ENCODE measurements at places on chromosomes 5 and 9.

GRCh38 chr5:180329606-180330269 is 23.4 kb downstream of the GFPT2 start:
- DNase-seq, result no peak

- DNase-seq, result no peak
These were observed 65.5 kb downstream of the MAP1B start for GRCh38 chr5:72172786-72173185.

- no peak for DNase-seq
These were observed 16.1 kb downstream of the OLFML2A start for GRCh38 chr9:124793015-124793541.

DNA sequence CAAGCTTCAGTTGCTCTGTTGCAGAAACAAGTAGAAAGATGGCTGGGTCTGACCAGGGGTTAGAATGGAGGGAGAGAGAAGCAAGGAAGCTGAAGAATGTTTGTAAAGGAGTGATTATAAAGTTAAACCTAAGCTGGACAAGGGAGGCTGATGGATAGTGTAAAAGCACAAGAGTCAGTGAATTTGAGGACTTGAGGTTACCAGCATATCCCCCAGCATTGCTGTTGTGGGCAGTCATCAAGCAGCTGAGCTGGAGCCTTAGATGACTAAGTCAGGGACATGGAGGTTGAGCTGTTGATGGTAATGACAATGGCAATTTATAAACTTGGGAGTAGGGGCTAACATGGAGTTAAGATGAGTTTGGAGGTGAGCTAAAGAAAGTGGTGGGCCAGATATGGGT is 131.5 kb downstream of the ERCC6L2 start:
- no peak for DNase-seq

DNA sequence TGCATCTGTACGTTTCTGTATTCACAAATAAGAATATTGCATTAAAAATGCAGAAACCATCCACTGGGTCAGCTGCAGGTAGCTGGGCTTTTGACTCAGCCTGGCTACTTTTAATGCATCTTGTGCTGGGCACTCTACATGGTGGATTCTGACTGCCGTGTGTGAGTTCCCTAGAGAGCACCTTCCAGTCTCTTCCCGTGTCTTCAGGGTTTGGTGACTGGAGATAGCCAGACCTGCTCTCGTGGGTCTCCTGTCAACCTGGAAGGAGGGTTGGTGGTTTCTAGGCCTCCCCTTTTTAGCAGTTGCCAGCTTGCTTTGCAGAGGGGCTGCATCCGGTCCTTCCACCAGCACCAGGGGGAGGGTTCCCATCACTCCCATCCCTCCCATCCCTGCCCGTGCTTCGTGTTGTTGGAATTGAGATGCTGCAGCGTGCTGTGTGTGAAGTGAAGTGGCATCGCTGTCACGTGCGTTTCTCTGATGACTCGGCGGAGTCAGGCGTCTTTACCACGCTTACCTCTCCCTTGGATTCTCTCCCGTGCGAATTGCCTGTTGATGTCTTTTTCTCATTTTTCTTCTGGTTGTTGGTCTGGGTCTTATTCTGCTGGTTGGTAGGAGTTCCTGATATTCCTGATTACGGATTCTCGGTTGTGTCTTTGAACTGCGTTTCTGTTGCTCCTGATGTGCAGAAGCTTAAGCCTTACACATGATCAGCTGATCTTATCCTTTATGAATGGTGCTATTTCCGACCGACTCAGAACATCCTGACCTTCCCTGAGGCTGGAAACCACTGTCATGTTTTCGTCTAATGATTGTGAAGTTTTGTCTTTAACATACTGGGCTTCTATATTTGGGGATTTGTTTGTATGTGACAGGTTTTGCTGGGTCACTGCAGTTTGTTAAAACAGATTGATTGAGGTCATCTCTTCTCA is 16.9 kb downstream of the FBXW5 start:
- no peak for DNase-seq

DNA sequence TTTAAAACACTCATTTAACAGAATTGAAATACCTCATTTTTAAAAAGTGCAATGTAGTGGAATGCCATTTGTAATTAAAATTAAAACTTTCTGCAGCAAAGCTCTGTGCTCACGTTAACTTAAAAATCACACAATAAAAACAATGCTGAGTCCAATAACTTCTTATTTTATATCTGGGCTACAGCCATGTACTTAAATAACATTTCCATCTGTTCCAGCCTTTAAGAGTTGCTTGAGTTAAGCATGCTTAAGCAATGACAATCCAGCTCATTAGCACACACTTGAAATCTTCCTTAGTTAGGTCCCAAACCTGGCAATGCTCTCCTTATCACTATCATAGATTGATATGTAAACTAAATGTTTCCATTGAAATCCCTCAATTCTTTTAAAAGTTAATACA is 132.3 kb upstream of the CDH12 start:
- DNase-seq, result no peak

DNA sequence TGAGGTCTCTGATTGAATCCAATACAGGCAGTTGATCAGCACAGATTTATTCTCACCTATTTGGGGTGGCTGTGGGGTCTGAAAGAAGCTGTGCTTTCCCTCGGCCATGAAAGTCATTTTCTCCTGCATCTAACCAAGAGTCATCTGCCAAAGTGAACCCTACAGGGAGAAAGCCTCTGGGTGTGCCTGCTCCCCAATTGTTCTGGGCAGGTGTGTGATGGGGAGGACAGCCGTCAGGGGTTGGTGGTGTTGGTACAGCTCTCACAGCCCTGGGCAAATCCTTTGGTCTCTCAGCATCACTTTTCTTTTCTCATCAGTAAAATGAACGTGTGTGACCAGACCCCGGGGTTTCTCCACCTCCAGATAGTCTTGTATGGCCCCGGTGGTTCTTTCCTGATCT is 2.5 kb downstream of the PHF2 start:
- no peak for DNase-seq

DNA sequence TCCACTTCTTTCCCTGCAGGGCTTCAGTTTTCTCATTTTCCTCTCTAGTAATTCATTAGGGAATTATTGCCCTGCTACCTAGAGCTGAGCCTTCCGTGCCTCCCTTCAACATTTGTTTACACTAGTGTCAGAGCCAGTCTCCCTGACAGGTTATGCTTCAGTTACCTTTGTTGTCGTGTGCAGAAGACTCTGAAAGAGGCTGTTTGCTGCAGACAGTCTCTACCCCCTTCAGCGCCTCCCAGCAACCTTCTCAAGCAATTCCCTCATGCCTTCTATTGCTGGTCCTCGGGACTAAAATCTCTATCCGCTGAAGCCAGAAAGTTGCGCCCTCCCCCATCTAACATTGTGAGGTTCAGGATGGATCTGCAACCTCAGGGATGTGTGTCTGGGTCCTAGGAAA is 12.8 kb downstream of the RALGPS1 start:
- DNase-seq, result no peak

DNA sequence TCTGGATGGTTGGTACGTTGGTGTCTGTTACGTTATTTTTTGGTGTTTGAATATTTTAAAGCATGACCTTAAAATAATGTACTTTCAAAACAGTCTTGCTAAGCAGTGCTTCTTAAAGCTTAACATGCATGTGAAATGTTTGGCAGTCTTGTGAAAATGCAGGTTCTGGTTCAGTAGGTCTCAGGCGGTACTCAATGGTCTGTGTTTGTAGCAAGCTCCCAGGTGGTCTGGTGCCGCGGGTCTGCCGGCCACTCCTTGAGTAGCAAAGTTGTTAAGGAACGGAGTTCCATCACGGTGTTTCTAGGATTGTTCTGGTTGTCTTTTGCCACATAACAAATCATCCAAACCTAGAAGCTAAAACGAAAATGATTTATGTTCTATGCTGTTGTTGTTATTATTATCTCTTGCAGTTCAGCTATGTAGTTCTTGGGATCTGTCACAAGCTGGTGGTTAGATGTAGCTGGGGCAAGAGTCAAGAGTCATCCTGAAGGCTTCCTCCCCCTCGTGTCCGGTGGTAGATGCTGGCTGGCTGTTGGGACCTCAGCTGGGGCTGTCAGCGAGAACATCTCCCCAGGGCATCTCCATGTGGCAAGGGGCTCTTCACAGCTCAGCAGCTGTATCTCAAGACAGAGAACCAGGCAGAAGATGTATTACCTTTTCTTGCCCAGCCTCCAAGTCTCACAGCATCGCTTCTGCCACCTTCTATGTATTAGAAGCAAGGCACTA is 186.8 kb downstream of the PALM2AKAP2 start:
- no peak for DNase-seq

GRCh38 chr5:147809830-147810666 is 21.4 kb downstream of the SPINK1 start:
- DNase-seq, result no peak

- no peak for DNase-seq
These were observed 6.9 kb downstream of the MRPL22 start for GRCh38 chr5:154947778-154948177.

DNA sequence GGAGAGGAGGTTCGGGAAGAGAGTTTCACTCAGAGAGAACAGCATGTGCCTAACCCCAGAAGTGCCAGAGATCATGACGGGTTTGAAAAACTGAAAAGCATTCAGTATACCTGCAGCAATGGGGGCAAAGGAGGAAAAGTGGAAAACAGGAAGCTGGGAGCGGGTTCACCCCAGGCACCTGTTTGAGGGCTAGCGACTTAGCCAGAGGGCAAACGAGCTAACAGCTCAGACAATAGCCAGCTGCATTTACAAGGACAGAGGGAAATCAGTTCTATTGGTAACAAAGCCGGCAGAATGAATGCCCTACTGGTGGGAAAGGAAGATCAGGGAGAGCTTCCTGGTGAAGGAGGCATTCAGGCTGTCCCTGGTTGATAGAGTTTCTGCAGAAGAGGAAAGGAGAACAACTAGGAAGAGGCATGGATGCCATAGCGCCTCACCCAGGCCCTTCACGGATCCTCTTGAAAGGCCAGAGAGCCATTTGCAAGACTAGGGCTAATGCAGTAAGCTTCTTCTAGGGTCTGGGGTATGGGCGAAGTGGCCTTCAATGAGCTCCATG is 141.7 kb upstream of the ADRA1B start:
- no peak for DNase-seq

DNA sequence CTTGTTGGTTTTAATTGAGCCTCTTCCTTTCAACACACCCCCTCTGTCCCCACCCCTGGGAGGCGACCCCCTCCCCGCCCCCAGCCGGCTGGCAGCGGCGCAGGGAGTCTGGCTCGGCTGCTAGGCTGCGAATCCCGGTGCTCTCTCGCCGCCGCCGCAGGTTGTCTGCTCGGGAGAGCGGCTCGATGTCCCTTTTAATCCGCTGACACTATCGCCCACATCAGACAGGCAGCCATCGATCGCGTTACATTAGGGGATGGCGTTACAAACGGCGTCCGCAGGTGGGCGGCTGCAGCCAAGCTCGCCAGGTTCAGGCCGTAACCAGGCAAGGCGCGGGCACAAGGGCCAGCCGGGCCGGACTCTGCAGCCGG is 1.3 kb downstream of the NR2F1-AS1 start:
- no peak for DNase-seq

DNA sequence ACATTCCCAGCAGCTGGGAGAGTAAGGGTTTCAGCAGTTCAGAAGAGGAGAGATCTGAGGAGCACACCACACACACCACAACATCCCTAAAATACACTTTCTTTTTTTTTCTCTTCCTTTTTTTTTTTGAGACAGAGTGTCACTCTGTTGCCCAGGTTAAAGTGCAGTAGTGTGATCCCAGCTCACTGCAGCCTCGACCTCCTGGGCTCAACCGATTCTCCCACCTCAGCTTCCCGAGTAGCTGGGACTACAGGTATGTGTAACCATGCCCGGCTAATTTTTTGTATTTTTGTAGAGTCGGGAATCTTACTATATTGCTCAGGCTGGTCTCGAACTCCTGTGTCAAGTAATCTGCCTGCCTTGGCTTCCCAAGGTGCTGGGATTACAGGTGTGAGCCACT is 9.7 kb upstream of the UBAP1 start:
- no peak for DNase-seq

All from CMK (cell line).